ENCODE measurements at places on chromosomes 11 and 22.

GRCh38 chr11:73024639-73025038, 117.5 kb downstream of the FCHSD2 start:
- peaks cover 19% of the 10 kb centered on the region for H3K4me1 ChIP-seq
- H3K27me3 ChIP-seq = no peaks in the 10 kb centered on the region

DNA sequence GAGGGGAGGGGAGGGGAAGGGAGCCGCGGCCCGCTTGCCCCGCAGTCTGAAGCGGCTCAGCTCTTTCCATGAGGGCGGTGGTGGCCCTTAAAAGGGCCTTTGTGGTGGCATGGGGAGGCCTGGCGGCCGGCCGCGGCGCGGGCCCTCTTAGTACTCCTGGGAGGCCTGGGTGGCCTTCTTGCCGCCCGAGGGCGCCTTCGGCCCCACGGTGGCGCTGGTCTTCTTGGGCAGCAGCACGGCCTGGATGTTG, 6.9 kb downstream of the DPAGT1 start:
- H3K36me3 ChIP-seq = peaks cover 46% of the 10 kb centered on the region
- no peaks in the 10 kb centered on the region for H3K27me3 ChIP-seq
- H3K4me3 ChIP-seq = peak overlapping the region; percentile 98
- H3K27ac ChIP-seq = peak overlapping the region; percentile 95
- peaks cover 36% of the 10 kb centered on the region for H3K4me1 ChIP-seq

DNA sequence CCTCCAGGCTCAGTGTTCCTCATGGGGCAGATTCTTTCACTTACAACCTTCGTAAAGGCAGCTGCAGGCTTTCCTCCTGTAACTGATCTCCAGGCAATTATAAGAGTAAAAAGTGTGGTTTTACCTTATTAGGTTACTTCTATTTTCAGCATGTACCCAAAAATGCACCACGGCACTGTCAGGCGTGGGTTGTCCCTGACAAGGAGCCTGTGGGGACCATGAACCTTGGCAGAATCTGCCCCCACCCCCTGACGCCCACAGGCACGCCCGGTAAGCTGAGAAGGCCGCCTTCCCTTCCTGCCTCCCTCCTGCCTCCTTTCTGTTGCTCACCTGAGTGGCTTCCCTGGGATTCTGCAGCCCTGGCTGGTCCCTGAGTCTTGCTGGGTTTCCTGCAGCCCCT, 1383.3 kb downstream of the TBC1D22A start:
- no peak overlapping the region for H3K4me3 ChIP-seq
- no peak overlapping the region for H3K27ac ChIP-seq
- H3K4me1 ChIP-seq = no peaks in the 10 kb centered on the region
- DNase-seq = no peak

- no peak for DNase-seq
- no peak overlapping the region for H3K27ac ChIP-seq
- peaks cover 13% of the 10 kb centered on the region for H3K36me3 ChIP-seq
- H3K4me1 ChIP-seq = peaks cover 7% of the 10 kb centered on the region
- H3K27me3 ChIP-seq = no peaks in the 10 kb centered on the region
Measured at GRCh38 chr11:124646148-124646547, 23.5 kb downstream of the TBRG1 start.

DNA sequence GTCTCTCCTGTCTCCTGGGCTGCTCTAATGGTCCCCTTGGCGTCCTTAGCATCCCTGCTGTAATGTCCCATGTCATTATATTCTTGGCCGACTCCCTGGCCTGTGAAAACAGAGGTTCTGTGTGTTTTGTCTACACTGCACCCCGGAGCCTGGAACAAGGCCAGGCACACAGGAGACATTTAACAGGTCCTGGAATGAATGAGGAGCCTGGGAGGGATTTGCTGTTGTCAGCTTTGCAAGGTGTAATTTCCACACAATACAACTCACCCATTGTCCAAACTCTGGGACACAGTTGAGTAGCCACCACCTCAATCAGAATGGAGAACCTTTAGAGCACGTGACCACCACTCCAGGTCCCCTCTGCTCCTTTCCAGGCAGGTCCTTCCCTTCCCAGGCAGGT, 14.9 kb upstream of the PDGFB start:
- no peak overlapping the region for H3K27ac ChIP-seq
- DNase-seq = no peak
- no peaks in the 10 kb centered on the region for H3K36me3 ChIP-seq
- H3K4me3 ChIP-seq = no peak overlapping the region
- H3K27me3 ChIP-seq = no peaks in the 10 kb centered on the region

- no peak for DNase-seq
- H3K4me1 ChIP-seq = peaks cover 3% of the 10 kb centered on the region
- H3K27me3 ChIP-seq = no peaks in the 10 kb centered on the region
- H3K36me3 ChIP-seq = no peaks in the 10 kb centered on the region
- H3K4me3 ChIP-seq = no peak overlapping the region
- no peak overlapping the region for H3K27ac ChIP-seq
Measured at GRCh38 chr11:83717537-83717936, 431.4 kb upstream of the CCDC90B start.

- no peak overlapping the region for H3K4me3 ChIP-seq
- H3K4me1 ChIP-seq = no peaks in the 10 kb centered on the region
- H3K36me3 ChIP-seq = no peaks in the 10 kb centered on the region
- H3K27me3 ChIP-seq = no peaks in the 10 kb centered on the region
- DNase-seq = no peak
Measured at GRCh38 chr22:38513063-38513462, 7.0 kb upstream of the DDX17 start.

DNA sequence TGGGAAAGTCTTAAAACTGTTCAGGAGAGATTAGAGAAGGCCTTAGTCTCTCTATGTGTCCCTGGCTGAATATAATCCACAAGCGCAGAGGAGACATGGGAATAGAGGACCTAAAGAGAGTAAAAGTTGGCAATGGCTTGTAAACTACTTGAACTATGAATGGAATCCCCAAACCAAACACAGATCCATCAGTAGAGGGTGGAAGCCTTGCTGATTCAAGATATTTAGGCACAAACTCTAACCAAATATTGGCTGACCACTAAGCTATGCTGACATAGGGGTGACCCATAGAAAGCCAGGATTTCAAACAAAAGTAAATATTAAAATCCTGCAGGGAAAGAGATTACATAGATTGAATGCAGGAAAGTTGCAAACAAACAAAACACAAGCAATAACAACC, 439.2 kb downstream of the DLG2 start:
- H3K36me3 ChIP-seq = no peaks in the 10 kb centered on the region
- no peak overlapping the region for H3K4me3 ChIP-seq
- no peak for DNase-seq
- H3K27me3 ChIP-seq = no peaks in the 10 kb centered on the region

DNA sequence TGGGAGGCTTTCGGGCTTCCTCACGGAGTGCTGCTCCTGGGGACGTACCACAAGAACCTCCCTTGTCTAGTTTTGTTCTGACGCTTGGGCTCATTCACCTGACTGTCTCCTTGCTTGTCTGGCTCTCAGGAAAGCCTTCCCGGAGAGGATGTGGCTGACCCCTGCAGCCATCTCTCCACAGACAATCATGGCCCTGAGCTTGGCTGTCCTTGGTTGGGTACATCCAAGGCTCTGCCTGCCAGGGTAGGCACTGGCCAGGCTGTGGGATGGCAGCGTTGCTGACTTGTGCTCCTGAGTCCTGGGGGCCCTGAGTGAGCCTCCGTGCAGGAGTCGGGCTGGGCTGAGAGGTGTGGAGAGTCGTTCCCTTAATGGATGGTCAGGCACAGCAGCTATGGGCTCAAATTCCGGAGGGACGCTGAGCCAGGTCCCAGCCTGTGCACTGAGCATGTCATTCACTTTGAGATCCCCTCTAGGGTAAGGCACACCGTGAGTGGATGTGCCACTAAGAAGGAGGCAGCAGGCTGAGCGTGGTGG, 32.8 kb downstream of the BCR start:
- H3K4me3 ChIP-seq = no peak overlapping the region
- no peak overlapping the region for H3K27ac ChIP-seq
- no peak for DNase-seq
- peaks cover 72% of the 10 kb centered on the region for H3K4me1 ChIP-seq
- no peaks in the 10 kb centered on the region for H3K27me3 ChIP-seq

- peaks cover 53% of the 10 kb centered on the region for H3K4me1 ChIP-seq
- H3K27ac ChIP-seq = peak overlapping the region; percentile 91
- H3K27me3 ChIP-seq = no peaks in the 10 kb centered on the region
- no peaks in the 10 kb centered on the region for H3K36me3 ChIP-seq
- no peak for DNase-seq
Measured at GRCh38 chr11:10302359-10302743, 2.5 kb upstream of the ADM start.
